ENCODE measurements at places on chromosomes 1 and 21. TPM values are rescaled to one million over a fixed set of nuclear protein-coding genes. Genes with fewer than 3 reads are reported as not detected.
A peak's percentile ranks its signal among the peaks of the same experiment; 100 is the strongest.

- no peak for DNase-seq
Measured at GRCh38 chr1:218735436-218736032, 390.4 kb downstream of the TGFB2 start.

DNA sequence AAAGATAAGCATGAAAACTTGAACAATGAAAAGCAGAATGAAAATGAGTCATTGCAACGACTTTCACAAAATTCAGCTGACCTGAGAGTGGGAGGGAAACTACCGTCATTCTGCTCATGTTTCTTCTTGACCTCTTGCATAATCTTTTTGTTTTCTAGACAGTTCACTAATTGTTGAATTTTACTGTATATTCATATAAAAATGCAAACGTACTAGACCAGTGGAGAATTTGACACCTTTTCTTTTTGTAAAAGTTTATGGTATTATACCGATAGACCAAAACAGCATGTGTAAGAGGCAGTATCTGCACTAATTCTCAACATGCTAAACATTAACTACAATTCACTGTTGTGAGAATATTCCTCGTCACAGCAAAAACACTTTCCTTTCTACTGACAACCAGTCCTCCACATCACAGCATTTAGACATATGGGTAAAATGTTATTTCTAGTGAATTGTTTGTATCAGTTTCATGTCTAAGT, 137.8 kb downstream of the GREM2 start:
- peak; percentile 37 for DNase-seq

GRCh38 chr1:197182716-197183115, 36.2 kb upstream of the ASPM start:
- DNase-seq = no peak

DNA sequence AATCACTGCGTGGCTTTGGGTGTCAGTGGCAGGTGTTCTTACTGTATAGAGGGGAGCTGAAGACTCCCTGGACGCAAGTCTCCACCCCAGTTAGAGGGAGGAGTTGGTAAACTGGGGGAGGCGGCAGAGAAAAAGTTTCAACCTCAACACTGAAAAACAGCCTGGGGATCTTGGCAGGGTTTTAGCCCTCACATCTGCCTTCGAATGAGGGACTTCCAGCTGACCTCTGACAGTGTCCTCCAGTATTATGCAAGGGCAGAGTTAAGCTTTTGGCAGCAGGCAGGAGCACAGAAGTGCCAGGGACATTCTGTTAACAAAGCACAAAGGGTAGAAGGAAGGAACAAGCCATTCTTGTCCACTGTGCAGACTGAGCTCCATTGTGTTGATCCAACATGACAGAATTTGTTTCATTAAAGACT, 41.2 kb upstream of the RAB4A start:
- no peak for DNase-seq

DNA sequence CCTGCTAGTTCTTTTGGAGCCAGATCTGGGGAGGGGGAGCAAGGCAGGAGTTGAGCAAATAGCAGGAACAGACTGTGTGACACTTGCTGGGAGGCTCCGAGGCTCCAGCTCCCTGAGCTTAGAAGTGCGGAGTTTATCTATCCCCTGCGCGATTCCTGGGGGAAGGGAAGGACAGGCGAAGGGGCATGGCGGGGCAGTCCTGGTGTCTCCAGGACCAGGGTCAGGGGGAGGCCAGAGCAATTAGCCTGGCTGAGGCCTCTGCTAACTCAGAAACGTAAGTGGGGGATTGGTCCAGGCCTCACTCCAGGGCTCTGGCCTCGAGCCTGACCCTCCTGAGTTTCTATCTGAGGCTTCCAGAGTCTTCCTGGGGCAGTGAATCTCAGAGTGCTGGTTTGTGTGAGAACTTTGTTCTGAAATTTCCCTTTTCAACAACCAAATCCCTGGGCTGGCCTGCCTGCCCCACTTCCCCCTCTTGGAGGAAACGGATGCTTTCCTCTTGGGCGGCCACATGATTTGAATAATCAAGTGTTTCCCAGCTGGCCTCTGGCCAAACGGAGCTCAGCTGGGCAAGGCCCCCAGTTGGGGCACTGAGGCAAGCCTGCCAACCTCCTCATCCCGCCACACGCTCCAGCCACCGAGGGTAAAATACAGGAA, 15.6 kb downstream of the ALPL start:
- DNase-seq = no peak

Gene PAQR7
- 10.7 TPM for polyA plus RNA-seq

Gene IL20
- not detected for polyA plus RNA-seq

Gene HTR6
- not detected for polyA plus RNA-seq

Gene NIBAN1
- polyA plus RNA-seq = 35.0 TPM
